ENCODE measurements at places on chromosomes 4 and X.

GRCh38 chrX:44775726-44776125 lies 68.1 kb upstream of the DUSP21 start:
- no peak for DNase-seq

- DNase-seq, result no peak
These were observed 36.9 kb upstream of the PROM1 start for GRCh38 chr4:16120720-16121119.

DNA sequence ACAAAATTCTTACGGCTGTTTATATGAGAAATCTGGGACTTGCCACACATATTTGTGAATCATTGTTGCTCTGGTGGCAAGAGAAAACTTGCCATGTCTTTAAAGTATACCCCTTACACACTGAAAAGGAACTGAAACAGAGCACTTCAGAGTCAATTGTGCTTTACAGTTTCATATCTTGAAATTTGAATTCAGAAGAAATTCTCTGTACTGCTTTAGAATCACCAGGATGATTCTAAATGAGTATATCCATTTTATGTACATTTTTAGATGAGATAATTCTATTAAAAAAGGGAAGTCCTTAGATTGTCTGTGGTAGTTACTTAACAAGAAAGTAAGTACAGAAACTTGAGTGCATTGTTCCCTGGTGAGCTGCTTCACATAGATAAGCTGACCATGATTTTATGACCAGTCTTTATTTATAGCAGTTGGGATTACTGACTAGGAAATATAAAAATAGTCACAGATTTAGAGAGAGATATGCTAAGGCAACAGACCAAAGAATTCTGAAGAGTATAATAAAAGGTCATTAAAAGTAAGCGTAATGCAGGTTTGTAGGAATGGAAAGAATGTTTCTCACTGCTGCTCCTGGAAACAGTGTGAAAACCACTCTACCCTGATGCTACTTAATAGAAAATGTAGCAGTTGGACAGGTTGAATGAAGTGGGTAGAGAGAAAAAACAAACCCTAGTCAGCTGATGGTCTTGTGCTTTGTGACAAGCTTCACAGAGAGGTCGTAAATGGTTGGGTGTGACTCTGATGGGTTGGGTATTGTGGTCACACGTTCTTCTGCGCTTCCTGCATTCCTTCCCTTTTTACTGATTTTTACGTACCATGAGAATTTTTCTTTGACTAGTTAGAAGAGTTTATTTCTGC lies 41.0 kb downstream of the FNIP2 start:
- no peak for DNase-seq

DNA sequence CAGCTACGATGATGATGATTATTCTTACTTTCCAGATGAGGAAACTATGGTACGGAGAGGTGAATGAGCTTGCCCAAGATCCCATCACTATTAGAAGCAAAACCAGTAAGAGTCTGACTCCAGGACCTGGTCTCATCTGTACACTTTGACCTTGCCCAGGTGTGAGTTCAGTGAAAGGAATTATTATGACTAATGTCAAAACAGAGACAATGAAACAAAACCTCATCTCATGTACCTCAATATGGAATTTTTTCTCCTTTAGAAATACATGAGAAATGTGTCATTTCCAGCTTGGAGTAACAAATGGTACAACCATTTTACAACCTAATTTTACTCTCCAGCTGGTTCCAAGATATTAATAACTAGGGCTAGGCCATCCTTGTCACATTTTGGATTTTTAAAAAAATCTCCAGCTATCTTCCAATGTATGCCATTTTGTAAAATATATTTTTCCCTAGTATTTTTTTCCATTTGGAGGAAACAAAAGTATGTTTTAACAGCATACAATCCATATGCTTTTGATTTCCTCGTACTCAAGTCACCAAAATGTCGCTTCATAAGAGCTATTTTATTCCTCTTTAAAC lies 213.8 kb downstream of the PTTG2 start:
- no peak for DNase-seq

DNA sequence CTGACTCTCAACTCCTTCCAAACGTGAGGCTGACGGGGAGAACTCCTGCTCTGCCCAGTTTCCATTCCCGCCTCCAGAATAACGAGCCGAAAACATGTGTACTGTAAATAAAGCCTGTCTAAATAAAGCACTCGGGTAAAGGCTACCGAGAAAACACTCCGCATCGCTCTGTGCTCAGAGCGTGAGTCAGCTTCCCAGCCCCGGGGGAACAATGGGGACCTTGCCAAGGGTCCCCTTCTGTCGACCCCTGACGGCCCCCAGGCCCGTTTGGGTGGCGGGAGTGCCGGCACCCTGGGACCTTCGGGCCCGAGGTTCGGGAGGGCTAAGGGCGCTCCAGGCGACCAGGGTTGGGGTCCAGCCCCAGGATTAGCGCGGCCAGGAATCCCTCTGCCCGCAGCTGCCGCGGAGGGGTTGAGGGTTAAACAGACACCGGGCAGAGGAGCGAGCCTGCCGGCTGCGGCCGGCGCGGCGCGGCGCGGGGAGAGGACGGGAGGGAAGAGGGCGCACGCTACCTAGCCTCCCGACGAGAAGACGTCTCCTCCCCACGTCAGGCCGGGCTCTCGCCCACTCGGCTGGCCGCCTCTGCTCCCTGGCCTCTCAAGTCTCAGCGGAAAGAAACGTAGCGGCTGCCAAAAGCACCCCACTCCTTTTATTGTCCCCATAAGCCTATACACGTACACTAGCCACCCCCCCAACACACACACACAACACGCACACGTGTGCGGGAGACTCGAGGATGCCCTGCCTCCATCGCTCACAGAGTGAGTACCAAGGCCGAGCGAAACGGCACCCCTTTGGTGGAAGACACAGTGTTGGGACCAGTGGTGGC lies 85.5 kb downstream of the BCOR start:
- no peak for DNase-seq

DNA sequence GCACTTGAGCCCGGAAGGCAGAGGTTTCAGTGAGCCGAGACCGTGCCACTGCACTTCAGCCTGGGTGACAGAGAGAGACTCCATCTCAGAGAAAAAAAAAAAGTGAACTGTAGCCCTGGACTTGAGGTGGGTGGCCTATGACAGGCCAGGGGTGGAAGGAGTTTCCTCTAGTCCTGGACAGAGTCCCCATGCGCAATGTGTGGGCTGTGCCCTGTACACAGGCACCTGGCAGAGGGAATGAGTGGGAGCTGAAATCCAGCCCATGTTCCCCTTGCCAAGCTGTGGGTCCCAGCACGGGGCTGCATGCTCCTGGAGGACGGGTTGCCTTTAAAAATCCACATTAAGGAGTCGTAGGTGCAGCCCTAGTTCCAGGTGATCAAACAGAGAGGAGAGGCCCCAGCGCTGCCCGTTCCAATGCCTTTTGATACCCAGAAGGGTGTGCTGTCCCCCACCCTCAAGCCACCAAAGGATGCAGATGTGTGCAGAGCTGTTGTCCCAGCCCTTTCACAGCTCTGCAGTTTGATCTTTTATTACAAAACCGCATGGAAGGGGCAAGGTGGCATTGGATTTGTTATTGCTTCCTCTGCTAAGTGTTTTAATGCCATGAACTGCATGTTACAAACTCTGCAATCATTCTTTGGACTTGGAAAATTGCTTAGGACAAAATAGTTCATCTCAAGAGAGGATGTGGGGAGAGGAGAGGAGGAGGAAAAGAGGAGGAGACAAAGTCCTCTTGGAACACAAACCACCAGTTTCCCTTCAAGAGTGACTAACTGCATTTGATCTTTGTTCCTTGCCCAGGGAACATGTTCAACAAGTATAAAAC lies 38.0 kb upstream of the PDK3 start:
- no peak for DNase-seq

DNA sequence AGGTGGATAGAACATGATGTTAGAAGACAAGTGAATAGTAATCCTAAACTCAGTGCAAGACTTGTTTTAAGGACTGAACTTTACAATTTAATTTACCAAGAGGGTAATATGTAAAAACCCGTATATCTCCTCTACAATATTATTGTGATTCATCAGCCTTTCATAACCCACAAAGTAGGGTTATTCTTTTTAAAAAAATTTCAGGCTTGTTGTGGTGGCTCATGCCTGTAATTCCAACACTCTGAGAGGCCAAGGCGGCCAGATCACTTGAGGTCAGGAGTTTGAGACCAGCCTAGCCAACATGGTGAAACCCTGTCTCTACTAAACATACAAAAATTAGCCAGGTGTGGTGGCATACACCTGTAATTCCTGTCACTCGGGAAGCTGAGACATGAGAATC lies 7.2 kb downstream of the IBSP start:
- DNase-seq, result no peak

- DNase-seq, result no peak
These were observed 123.7 kb downstream of the ARHGAP10 start for GRCh38 chr4:147855571-147856009.

DNA sequence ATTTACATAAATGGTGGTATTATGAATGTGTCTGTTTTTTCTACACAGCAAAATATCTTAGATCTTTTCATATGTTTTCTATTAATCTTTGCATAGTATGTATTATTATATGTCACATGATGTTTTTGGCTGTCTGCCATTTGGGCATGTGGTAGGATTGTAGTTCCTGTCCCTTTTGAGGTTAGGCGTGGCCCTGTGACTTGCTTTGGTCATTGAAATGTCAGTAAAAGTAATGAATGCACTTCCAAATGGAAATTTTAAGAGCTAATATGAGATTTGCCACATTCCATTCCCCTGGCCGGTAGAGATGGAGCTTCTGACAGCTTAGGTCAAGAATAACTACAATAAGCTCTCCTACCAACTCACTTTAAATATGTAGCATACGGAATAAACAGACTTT lies 45.1 kb downstream of the JADE3 start:
- no peak for DNase-seq

GRCh38 chrX:13053171-13053570 lies 8.8 kb upstream of the FAM9C start:
- DNase-seq, result no peak

DNA sequence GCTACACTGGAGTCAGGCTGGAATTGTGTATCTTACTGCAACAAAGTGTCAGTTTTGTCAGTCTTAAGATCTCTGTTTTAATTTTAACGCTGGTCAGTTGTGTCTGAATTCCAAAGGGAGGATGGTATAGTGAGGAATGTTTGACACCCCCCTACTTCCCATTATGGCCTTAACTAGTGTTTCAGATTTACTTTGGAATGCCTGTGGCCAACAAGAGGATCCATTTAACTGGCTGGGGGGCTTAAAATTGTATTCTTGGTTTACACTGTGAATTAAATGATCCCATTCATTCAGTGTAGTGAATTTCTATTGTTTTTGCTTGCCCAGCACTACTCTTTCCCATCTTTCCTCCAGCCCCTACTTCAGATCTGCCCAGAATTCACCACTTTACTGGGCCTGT lies 75.8 kb upstream of the IQCM start:
- no peak for DNase-seq

- DNase-seq, result no peak
These were observed 162.2 kb downstream of the DCHS2 start for GRCh38 chr4:154329268-154329868.

DNA sequence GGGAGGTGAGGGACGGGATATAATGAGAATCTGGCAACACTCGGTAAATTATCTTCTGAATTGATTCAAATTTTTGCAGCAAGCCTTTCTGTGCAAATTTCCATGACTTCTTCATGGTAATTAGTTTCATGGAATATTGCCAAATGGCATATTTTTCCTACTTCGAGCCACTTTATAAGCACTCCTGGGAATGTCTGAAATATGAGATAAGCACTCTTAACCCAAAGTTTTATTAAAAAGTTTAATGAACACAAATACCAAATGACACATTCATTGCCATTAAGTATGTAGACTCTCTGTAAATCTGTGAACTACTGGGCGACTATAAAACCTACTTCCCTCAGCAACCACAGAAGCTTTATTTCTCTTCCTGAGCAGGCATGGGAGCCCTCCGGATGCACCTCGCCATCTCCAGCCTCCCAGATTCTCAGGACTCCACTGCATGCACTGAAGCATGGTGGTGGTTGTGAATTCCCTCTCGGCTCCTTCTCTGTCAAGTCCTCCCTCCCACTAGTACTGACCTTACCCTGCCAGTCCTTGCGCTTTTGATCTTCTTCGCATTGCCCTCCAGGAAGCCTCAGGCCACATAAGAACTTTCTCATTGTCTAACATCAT lies 154.4 kb upstream of the RPL34 start:
- DNase-seq, result no peak

GRCh38 chrX:107683124-107683895 lies 55.0 kb downstream of the PRPS1 start:
- no peak for DNase-seq

- DNase-seq, result no peak
These were observed 21.2 kb upstream of the DHRSX start for GRCh38 chrX:2521927-2522386.

- no peak for DNase-seq
These were observed 15.5 kb downstream of the SMIM10L2A start for GRCh38 chrX:135436966-135437866.

Data from NCI-H1930 (cell line).